ENCODE measurements at places on chromosomes 4 and X.
A peak's percentile ranks its signal among the peaks of the same experiment; 100 is the strongest.

GRCh38 chr4:147596981-147597380, 20.2 kb upstream of the TMEM184C start:
- no peak for DNase-seq

DNA sequence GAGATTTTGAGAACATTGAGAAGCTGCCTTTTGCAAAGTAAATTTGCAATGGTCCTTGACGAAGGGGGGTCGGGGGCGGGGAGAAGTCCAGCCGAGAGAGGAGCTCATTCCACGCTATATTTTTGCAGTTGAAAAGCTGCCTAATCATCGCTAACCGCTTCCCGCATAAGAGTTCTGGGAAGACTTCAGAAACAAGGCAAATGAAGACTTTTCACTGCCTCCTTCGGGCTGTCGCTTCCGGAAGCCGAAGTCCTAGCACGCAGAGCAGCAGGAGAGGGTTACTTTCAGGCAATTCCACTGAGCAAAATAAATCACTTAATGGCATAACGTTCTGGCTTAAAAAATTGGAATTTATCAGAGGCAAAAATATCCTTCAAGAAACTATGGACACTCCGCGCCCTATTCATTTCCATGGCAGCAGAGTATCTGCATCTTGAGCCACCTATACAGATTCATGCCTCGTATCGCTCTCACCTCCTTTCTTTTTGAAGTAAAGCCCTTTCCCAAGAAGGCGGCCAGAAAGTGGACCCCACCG, 2.6 kb upstream of the LRAT start:
- no peak for DNase-seq

DNA sequence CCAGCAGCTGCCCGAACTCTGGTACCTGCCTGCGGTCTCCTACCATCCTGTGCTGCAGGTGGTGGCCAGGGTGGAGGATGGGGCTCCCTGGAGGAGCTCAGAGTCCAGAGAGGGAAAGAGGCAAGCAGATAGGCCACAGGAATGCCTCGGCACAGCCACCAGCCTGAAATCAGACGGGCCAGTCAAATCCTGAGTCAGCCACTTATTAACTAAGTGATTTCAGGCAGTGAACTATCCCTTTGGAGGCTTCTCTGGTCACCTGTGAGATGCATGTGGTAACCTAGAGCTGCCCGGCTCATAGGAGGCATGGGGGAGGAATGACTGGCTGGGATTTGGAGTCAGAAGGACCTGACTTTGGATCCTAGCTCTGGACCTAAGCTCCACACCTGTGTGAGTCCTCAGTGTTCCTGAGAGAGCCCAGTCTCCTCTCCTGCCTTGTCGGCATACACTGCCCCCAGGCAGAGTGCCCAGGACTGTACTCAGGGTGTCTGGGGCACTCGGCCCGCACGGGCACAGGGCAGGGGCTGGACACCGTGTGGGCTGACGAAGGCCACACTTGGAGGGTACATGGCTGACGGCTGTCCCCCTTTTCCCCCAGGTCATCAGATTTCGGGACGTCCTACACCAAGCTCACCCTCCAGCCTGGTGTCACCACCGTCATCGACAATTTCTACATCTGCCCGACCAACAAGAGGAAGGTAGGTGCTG, 96.4 kb upstream of the PSAPL1 start:
- no peak for DNase-seq

- DNase-seq, result no peak
These were observed 2.2 kb downstream of the PLXNA3 start for GRCh38 chrX:154460326-154460725.

GRCh38 chr4:1470816-1471442, 64.7 kb upstream of the NKX1-1 start:
- DNase-seq, result no peak

- no peak for DNase-seq
These were observed 24.6 kb upstream of the TBL1X start for GRCh38 chrX:9440116-9440844.

- DNase-seq, result peak; percentile 97
These were observed at the start of gene G3BP2 for GRCh38 chr4:75673027-75673958. Gene G3BP2, minus strand, starts transcription at chr4:75673411. Its CDS starts 11,386 bp downstream, at chr4:75662025.

DNA sequence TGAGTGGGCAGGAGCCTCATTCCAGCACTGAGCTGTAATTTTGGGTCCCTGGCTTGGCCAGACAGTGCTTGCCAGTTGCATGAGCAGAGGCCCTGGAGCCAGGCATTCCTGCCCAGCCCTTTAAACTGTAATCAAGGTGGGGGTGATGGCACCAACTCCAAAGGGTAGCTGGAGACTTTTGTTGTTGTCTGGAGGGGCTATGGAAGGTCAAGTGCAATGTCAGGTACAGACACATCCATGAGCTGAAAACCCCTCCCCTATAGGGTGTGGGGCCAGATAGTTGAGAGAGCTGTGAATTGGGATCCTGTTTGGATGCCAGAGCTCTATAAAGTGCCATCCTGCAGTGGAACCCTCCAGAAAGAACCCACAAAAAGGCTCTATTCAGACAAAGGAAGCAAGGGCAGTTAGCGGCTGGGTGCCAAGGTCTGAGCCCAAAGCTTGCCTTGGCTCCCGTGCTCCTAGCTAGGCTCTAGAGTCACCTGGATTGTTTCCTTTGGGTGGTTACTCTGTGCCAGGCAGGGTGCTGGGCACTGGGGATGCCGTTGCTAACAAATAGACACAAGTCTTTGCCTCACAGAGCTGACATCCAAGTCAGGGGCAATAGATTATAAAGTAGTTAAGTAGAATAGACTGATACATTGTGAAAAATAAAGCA, 163.0 kb downstream of the EFNB1 start:
- no peak for DNase-seq

GRCh38 chr4:5893004-5893580, at the start of gene CRMP1:
Gene CRMP1, minus strand, starts transcription at chr4:5893086. Its CDS starts 117 bp downstream, at chr4:5892969.
- no peak for DNase-seq

GRCh38 chr4:173518425-173519102, 11.5 kb downstream of the HAND2 start:
- no peak for DNase-seq

DNA sequence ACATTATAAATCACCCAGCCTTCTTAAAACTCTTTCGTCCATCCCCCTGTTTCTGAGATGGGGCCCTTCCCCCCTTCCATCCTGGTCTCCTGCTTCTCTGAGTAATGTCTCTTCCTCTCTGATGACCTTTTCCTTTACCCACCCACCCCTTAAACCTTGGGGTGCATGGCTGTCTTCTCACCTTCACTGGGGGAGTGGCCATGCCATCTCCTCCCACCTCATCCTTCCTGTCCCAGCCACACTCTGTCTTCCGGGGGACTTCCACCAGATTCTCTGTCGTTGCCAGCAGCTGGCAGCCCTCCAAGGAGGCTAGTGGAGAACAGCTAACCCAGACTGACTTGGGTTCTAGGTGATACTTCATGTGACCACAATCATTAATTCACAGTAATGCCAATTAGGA, 83.2 kb upstream of the SCML1 start:
- DNase-seq, result no peak
